ENCODE measurements at places on chromosomes 11 and 22. TPM values are rescaled to one million over a fixed set of nuclear protein-coding genes. Genes with fewer than 3 reads are reported as not detected.

DNA sequence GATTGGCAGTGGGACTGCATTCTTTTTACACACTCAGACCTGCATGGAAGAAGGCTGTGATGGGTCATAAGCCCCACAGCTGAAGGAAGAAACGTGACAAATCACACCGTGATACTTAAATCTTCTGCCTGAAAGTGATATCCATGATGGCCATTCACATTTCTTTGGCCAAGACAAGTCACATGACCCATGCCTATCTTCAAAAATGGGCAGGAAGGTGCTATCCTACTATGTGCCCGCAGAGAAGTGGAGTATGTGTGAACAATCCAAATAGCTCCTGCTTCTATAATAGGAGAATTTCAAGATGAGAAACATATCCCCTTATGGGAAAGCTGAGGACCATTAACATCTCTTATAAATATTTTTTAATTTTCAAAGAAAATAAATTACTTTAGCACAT lies 56.6 kb upstream of the TEAD1 start:
- no peak for DNase-seq

- DNase-seq: no peak
Measured at GRCh38 chr11:73797457-73797856, 9.8 kb downstream of the MRPL48 start.

DNA sequence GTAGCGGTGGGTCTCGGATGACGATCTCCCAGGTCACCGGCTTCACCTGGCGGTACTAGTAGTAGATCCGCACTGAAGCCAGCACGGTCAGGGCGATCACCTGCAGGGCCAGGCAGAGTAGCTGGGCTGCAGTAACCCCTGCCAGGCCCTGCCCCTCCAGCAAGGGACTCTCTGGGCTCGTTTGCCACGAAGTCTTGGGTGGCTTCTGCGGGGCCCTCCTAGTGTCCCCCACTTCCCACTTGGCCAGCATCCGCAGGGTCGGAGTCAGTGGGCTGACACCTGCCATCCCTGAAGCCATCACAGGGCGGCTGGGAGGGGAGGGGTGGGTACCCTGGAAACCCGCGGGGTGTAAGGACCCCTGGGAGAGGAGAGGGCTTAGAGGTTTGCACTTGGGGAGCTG lies 214.0 kb downstream of the OR4C45 start:
- DNase-seq: no peak

DNA sequence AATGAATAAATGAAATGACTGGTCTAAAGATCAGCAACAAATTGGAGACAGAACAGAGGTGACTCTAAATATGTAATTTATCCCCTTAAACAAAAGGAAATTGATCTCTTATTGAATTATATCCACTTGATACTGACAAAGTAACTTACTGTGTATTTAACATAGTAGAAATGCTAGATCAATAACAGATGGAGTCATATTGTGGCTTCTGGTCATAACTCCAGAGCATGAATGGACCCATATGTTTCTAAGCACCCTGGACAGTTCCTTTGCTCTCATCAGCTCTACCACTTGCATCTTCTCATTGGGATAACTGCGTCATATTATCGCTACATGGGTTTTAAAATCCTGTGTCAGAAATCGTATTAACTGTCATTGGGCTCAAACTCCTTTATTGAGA lies 222.3 kb downstream of the ETS1 start:
- DNase-seq: peak; percentile 33

- no peak for DNase-seq
Measured at GRCh38 chr11:15889363-15890030, 466.8 kb downstream of the SOX6 start.

DNA sequence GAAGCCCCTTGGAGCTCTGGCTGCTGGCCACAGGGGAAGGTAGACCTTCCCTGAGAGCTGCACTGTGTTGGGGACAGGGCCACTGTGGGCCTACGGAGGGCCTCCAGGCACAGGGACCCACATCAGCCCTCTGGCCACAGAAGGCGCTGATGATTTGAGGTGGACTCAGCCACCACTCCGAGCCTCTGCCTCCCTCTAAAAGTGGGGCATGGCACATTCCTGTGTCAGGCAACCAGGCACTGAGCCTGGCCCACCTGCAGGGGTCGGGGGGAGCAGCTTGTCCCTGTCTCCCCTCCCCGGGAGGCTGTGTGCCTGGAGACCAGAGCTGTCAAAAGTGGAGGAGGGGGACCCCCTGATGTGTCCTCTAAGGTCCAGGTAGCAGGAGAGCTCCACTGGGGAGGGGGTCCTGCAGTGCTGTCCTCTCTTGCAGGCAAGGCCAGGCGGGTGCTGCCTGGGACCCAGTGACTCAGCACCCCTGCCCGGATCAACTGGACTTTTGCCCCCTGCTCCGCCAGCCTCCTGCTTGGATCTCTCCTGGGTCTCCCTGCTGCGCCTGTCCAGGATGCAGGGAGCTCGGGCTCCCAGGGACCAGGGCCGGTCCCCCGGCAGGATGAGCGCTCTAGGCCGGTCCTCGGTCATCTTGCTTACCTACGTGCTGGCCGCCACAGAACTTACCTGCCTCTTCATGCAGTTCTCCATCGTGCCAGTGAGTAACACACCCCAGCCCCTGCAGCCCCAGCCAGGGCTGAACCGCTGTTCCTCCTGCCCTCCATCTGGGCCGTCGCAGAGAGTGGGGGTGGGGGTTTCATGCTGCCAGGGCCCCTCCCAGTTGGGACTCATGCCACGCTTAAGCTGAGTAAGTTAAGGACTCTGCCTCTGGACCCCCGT lies 17.5 kb upstream of the CDKN1C start:
- no peak for DNase-seq

DNA sequence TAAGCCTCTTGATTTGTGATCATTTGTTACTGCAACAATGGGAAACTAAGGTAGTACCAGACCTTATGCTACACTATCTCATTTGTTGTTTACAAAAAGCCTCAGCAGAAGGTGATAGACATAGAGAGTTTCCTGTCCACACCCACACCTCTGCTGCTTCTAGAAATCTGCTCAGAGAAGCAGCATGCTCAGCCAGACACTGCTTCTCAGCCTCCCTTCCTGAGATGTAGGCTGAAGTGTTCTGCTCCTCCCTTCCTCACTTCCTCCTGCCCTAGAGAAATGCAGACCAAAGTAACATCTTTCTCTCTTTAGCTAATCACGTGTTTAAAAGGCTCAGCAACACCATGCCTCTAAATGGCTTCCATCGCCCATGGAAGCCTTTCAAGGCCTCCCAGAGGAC lies 88.4 kb downstream of the SLC1A2 start:
- no peak for DNase-seq

DNA sequence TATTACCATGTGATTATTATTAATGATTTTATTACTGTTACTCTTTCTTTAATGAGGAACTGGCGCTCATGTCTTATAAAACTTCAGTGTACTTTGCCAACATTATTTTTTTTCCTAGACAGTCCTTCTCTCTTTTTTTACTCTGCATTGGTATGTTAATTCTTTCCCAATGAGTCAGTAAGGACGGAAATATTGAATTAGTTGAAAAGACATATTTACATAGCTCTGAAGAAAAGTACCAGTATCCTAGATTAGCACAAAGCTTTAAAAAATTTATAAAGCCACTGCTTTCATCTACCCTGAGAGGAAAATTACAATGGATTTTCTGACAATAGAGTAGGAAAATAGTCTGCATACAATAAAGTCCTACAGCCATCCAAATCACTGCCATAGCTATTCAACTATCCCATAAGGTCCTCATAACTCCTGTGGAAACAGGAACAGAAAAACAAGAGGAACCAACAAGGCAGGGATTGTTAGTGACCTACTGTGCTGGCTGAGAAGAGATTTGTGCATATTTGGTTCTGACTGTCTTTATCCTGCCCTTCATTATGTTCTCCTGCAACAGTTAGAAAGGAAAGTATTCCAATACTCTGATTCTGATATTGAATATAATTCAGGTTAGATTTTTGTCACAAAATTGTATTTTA lies 314.4 kb downstream of the AASDHPPT start:
- DNase-seq: no peak

GRCh38 chr11:1557051-1557884 lies 14.8 kb downstream of the DUSP8 start:
- no peak for DNase-seq

- DNase-seq: no peak
Measured at GRCh38 chr11:67117176-67117575, 1.9 kb upstream of the KDM2A start.

GRCh38 chr11:44829838-44830237 lies 103.1 kb downstream of the TSPAN18 start:
- DNase-seq: no peak

DNA sequence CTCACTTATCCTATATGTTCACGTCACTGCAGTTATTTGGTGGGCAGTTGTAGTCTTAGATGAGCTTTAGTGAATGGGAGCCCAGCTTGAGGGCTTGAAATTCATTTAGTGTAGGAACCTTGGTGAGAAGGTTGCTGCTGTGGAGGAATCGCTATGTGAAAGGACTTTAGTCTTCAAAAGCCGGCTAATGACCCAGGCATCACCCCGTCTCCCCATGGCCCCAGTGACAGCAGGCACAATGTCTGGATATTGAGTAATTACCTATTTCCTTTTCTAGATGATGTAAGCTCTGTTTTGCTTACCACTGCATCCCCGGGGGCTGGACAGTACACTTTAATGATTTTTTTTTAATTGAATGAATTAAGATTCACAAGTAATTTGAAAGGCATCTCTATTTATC lies 283.2 kb downstream of the ST3GAL4 start:
- no peak for DNase-seq

DNA sequence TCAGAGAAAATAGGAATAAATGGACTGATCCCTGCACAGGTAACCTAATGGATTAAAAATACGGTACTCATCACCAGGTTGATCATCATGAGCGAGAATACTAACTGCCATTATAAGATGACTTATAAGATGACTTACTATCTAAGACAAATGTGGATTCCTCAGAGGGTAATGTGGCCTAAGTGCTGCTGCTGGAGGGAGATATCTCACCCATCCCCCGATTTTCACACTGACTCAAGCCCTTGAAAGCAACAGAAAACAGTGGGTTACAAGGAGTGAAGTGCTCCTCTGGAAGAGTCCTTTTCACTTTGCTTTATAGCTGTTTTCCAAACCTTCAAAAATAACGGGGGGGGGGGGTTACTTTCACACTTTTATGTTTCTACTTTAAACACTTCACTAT lies 920 bp downstream of the TMEM218 start:
- no peak for DNase-seq

GRCh38 chr11:33664166-33664565 lies 36.5 kb downstream of the C11orf91 start:
- DNase-seq: no peak

- no peak for DNase-seq
Measured at GRCh38 chr11:6771926-6772893, at the start of gene OR2AG2. TSS of gene OR2AG2 (minus strand) at chr11:6771976. CDS start at chr11:6768957, 3,019 bp downstream.

Gene CEND1
- 0.27 TPM for polyA plus RNA-seq

Gene DDI1
- polyA plus RNA-seq: not detected

Gene OR51A4
- polyA plus RNA-seq: not detected

Gene HPX
- 2.2 TPM for polyA plus RNA-seq

Gene APOL5
- 0.17 TPM for polyA plus RNA-seq

Gene SEC14L3
- not detected for polyA plus RNA-seq

Data from right renal cortex interstitium (tissue), 3 donors.